ENCODE measurements at places on chromosomes 7 and 10. TPM values are rescaled to one million over a fixed set of nuclear protein-coding genes. Genes with fewer than 3 reads are reported as not detected.
A peak's percentile ranks its signal among the peaks of the same experiment; 100 is the strongest.

DNA sequence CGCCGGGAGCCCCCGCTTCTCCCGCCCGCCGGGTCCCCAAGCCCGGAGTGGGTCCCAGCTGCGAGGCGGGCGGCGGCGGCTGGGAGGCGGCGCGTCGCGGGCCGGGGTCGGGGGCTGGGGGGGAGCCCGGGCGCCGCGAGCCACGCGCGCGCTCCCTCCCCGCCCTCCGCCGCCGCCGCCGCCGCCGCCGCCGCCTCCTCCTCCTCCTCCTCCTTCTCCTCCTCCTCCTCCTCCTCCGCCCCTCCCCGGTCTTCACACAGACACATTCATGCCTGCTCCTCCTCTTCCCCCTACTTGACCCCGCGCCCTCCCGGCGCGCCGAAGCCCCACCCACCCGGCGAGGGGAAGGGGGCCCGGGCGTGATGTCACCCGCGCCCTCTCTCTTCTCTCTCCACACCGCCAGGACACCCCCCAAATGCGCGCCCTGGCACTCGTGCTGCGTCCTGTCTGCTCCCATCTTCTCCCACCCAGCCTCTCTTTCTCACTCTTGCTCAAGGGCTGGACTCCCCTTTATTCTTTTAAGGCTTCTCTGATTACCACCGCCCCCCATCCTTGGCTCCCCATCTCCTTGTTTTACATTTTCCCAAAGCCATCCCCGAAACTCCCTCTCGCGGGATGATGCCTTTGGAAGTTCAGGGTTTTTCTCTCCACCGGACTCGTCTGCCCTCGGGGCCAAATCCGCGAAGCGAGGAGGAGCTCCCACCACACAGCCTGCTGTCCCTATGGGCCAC is 967 bp upstream of the GLI3 start:
- DNase-seq, result no peak
- peak overlapping the region; percentile 47 for H3K4me3 ChIP-seq

OR6V1 gene
- not detected for total RNA-seq

GRCh38 chr10:50232261-50232639 is 19.1 kb downstream of the ASAH2 start:
- DNase-seq, result no peak
- H3K4me3 ChIP-seq, result no peak overlapping the region
- H3K27me3 ChIP-seq, result no peaks in the 10 kb centered on the region

CTTNBP2 gene
- 0.94 TPM for total RNA-seq

GRCh38 chr10:49089557-49090188 is 25.6 kb downstream of the VSTM4 start:
- no peak overlapping the region for H3K4me3 ChIP-seq
- H3K4me1 ChIP-seq, result peaks cover 5% of the 10 kb centered on the region
- no peak overlapping the region for H3K27ac ChIP-seq
- no peaks in the 10 kb centered on the region for H3K36me3 ChIP-seq

DNA sequence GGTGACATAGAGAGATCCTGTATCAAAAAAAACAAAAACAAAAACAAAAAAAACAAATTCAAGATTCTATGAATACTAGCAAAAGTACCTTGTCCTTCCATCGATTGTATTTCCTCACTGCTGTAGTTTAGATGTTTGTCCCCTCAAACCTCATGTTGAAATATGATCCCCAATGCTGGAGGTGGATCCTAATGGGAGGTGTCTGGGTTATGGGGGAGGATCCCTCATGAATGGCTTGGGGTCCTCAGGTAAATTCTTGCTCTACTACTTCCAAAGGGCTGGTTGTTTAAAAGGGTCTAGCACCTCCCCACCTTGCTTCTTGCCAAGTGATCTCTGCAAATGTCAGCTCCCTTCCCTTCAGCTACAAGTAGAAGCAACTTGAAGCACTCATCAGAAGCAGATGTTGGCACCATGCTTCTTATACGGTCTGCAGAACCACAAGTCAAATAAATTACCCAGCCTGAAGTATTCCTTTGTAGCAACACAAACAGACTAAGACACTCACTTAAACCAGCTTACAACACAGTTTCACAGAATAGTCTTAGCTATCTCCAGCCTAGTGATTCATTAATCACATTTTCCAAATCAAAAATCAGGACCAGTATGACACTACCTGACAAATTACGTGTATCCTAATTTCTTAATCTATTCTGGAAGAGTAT is 20.7 kb downstream of the ABI1 start:
- H3K4me3 ChIP-seq, result no peak overlapping the region
- DNase-seq, result peak; percentile 4
- H3K27ac ChIP-seq, result no peak overlapping the region
- H3K4me1 ChIP-seq, result peaks cover 2% of the 10 kb centered on the region
- H3K36me3 ChIP-seq, result peaks cover 4% of the 10 kb centered on the region
- no peaks in the 10 kb centered on the region for H3K27me3 ChIP-seq

DNA sequence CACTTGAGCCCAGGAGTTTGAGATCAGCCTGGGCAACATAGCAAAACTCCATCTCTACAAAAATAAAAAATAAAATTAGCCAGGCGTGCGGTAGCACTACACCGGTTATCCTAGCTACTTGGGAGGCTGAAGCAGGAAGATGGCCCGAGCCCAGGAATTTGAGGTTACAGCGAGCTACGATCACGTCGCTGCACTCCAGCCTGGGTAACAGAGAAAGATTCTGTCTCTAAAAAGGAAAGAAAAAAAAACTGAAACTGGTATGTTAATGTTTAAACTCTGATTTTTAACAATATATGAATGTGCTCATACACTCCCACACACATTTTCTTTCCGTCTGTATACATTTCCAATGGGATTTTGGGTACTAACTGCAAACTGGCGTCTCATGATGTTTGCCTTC is 140.6 kb upstream of the KMT2E start:
- no peak overlapping the region for H3K27ac ChIP-seq
- no peak for DNase-seq
- no peaks in the 10 kb centered on the region for H3K27me3 ChIP-seq
- no peaks in the 10 kb centered on the region for H3K36me3 ChIP-seq
- H3K4me1 ChIP-seq, result no peaks in the 10 kb centered on the region

DNA sequence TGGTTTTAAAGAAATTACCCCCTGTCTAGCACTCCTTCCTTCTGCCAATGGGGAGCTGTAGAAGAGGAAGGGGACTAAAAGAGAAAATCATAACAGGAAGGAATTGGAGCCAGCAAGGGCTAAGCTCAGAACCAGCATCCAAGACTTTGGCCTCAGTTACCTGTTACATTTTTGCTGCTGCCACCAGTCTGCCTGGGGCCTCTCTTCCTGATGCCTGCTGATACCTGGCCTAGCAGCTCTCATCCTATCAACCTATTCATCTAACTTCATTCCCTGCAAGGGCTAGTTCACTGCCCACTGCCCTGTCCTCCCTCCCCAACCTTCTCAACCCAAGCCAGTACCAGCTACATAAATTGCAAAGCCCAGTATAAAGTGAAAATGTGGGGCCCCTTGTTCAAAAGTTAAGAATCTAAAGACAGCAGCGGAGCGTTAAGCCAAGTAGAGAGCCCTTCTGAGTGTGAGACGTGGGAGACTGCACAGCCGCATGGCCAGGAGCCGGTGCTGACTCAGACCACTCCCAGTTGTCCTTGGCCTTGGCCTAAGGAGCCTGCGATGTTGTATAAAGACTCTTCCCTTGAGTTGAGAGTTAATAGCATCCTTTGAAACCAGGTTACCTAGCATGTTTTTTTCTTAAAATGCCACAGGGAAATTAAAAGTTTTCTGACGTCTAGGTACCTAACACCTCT is 13.2 kb upstream of the AOC1 start:
- H3K4me3 ChIP-seq, result no peak overlapping the region
- no peak overlapping the region for H3K27ac ChIP-seq
- H3K36me3 ChIP-seq, result no peaks in the 10 kb centered on the region
- H3K4me1 ChIP-seq, result no peaks in the 10 kb centered on the region

PRSS58 gene
- total RNA-seq, result 0.38 TPM

DNA sequence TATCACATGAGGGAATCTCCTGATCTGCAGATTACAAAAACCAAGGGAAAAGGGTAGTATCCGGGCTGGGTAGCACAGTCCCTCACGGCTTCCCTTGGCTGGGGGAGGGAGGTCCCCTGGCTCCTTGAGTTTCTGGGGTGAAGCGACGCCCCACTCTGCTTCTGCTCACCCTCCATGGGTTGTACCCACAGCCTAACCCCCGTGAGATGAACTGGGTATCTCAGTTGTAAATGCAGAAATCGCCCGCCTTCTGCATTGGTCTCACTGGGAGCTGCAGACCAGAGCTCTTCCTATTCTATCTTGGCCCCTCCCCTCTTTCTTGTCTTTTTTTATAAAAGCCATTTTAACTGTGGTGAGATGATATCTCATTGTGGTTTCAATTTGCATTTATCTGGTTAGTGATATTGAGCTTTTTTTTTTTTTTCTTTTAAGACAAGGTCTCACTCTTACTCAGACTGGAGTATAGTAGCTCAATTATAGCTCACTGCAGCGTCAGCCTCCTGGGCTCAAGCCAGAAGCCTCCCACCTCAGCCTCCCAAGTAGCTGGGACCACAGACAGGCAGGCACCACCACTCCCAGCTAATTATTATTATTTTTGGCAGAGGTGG is 87.8 kb downstream of the ABCC2 start:
- no peak overlapping the region for H3K4me3 ChIP-seq
- peaks cover 13% of the 10 kb centered on the region for H3K4me1 ChIP-seq
- no peak overlapping the region for H3K27ac ChIP-seq
- no peak for DNase-seq
- peaks cover 9% of the 10 kb centered on the region for H3K36me3 ChIP-seq

DIP2C gene
- 2.2 TPM for total RNA-seq

DNA sequence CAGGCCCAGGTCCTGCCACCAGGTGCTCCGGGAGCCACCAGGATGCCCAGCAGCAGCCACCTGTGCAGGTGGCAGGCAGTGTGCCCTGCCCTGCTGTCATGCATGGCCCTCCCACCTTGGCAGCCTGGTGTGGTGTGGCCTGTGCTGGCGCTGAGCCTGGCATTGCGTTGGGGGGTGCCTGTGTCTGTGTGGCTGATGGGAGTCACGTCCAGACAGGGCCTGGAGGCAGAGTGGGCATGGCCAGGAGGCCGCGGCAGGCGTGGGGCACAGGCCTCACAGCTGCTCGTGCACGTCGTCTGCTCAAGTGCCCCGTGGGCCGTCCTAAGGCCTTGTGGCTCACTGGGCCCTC is 8.7 kb downstream of the TTYH3 start:
- H3K4me1 ChIP-seq, result peaks cover 8% of the 10 kb centered on the region
- no peak overlapping the region for H3K27ac ChIP-seq
- no peaks in the 10 kb centered on the region for H3K27me3 ChIP-seq
- DNase-seq, result no peak
- no peak overlapping the region for H3K4me3 ChIP-seq

CDC14C gene
- not detected for total RNA-seq

DNA sequence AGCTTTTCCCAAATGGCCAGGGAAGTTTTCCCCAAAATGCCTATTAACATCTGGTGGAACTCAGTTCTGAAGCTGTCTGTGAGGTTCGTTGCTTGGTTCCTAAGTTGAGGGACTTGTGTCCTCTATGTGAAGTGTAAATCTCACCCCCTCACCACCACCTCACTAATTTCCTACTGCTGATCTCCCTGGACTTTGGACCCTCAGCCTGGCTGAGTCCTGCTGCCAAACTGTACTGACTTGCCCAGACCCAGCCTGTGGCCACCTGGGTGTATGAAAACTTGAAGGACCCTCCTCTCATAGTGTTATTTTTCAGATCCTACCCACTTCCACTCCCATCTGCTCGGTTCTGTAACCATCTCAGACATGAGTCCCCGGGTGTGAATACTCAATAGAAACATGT is 94.9 kb downstream of the MET start:
- DNase-seq, result no peak
- no peak overlapping the region for H3K27ac ChIP-seq
- H3K27me3 ChIP-seq, result no peaks in the 10 kb centered on the region
- H3K4me3 ChIP-seq, result no peak overlapping the region
- no peaks in the 10 kb centered on the region for H3K4me1 ChIP-seq

Data from thymus (tissue), 14 donors.